Hematopoietic multipotent progenitor cell treated with erythropoietin and hydrocortisone succinate and interleukin-3 and kit ligand, for 6 days (in vitro differentiated cells): ENCODE measurements at places on chromosomes 13 and 19.

- DNase-seq: no peak
Measured at GRCh38 chr13:60514891-60515290, 117.9 kb downstream of the TDRD3 start.

DNA sequence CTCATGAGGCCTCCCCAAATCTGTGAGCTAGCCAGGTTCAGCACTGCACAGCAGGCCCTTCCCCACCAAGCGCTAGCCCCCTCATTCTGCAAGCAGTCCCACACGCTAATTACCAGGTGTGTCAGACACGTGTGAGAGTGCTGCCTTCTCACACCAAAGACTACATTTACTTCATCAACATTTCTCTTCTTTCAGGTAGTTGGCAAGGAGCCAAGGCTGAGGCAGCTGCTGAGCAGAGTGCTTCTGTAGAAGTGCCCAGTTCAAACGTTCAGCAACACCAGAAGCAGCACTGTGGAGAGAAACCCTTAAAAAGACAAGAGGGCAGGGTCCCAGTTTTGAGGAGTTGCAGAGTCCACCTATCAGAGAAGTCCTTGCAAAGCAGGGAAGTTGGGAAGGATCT lies 6.4 kb downstream of the ZNF773 start:
- DNase-seq: no peak

- DNase-seq: no peak
Measured at GRCh38 chr13:106372199-106373155, 163.0 kb downstream of the EFNB2 start.

DNA sequence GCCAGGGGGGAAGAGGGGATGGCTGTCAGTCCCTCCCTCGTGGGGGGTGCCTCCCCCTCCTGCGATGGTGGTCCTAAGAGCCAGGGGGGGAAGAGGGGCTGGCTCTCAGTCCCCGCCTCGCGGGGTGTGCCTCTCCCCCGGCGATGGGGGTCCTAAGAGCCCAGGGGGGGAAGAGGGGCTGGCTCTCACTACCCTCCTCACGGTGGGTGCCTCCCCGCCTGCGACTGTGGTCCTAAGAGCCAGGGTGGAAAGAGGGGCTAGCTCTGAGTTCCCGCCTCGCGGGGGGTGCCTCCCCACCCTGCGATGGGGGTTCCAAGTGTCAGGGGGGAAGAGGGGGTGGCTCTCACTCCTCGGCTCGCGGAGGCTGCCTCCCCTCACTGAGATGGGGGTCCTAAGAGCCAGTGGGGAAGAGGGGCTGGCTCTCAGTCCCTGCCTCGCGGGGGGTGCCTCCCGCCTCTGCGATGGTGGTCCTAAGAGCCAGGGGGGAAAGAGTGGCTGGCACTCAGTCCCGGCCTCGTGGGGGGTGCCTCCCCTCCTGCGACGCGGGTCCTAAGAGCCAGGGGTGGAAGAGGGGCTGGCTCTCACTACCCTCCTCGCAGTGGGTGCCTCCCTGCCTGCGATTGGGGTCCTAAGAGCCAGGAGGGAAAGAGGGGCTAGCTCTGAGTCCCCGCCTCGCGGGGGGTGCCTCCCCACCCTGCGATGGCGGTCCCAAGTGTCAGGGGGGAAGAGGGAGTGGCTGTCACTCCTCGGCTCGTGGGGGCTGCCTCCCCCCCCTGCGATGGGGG lies 2325.6 kb upstream of the PCDH20 start:
- no peak for DNase-seq

GRCh38 chr13:42364613-42365000 lies 92.7 kb downstream of the AKAP11 start:
- no peak for DNase-seq

DNA sequence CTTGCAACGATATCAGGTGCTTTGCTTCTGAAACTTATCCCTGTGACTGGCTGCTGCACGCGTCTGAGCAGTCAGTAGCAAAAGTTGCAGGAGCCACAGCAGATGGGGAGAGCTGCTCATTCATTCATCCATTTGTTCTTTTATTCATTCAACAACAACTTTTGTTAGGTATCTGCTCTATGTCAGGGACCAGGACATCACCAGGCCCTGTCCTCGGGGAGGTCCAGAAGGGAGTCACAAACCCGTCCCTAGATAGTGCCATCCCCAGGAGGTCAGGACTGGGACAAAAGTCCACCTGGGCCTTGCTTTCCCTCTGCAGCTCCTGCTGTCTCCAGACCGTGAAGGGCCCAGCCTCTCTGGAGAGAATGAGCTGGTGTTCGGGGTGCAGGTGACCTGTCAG lies 2.6 kb downstream of the ARHGAP33 start:
- no peak for DNase-seq

GRCh38 chr13:89968470-89968869 lies 1379.0 kb upstream of the MIR17HG start:
- DNase-seq: peak; percentile 5

- DNase-seq: no peak
Measured at GRCh38 chr13:103243495-103243894, 177.3 kb upstream of the SLC10A2 start.

DNA sequence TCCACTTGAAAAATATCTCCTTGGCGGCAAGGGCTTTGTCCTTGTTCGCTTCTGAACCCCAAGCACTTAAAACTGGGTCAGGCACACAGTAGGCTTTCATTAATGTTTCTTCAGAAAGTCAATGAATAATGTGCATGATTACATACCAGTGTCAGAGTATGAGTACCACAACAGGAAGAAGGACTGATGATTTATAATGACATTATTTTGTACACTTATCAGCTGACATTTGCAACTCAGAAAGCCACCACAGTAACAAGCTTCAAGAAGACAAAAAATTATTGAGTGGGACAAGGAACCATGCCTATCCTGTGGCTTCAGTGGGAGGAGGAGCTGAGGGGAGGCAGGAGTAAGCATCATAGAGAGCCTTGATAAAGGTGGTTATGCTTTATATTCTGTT lies 10.0 kb downstream of the POLR1D start:
- DNase-seq: no peak

GRCh38 chr13:99987154-99988019 lies 5.8 kb downstream of the ZIC2 start:
- peak; percentile 3 for DNase-seq

GRCh38 chr19:19628501-19629134 lies 598 bp upstream of the LPAR2 start:
- peak; percentile 26 for DNase-seq

DNA sequence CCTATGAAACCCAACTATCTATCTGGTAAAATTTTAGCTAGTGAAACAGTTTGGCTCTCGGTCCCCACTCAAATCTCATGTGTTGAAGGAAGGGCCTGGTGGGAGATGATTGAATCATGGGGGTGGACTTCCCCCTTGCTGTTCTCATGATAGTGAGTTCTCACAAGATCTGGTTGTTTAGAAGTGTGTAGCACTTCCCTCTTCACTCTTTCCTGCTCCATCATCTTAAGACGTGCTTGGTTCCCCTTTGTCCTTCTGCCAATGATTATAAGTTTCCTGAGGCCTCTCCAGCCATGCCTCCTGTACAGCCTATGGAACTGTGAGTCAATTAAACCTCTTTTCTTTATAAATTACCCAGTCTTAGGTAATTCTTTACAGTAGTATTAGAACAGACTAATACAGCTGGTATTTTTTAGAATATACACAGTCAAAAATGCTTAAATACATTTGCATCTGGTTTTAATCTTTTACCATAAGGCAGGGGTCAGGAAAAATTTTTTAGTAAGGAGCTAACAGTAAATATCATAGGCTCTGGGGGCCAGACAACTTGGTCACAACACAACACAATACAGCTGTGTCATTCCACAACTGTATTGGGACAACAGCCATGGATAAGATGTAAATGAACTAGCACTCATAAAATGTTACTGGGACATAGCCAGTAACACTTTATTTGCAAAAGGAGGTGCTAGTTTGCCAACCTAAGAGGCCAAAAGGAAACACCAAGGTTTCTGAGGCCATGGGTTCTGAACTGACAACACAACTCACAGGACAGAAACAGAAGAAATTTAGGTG lies 24.3 kb downstream of the DZIP1 start:
- no peak for DNase-seq

DNA sequence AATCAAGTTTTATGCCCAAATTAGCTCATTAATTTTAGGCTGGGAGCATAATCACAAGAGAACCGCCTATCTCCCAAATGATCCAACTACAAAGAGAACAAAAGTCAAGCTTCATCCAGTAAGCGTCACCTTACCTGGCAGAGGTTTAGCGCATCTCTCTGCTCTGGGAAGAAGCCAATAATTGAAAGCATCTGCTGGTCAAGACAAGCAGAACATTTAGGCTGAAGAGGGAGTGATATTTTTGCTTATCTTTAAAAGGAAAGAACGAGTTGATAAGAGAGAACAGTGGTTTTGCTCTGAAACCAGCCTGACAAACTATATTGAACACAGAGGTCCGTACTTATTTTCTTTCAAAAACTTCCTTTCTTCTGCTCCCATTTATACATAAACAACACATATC lies 242.1 kb downstream of the ENOX1 start:
- DNase-seq: no peak

GRCh38 chr13:22091222-22091970 lies 420.5 kb downstream of the FGF9 start:
- DNase-seq: no peak

DNA sequence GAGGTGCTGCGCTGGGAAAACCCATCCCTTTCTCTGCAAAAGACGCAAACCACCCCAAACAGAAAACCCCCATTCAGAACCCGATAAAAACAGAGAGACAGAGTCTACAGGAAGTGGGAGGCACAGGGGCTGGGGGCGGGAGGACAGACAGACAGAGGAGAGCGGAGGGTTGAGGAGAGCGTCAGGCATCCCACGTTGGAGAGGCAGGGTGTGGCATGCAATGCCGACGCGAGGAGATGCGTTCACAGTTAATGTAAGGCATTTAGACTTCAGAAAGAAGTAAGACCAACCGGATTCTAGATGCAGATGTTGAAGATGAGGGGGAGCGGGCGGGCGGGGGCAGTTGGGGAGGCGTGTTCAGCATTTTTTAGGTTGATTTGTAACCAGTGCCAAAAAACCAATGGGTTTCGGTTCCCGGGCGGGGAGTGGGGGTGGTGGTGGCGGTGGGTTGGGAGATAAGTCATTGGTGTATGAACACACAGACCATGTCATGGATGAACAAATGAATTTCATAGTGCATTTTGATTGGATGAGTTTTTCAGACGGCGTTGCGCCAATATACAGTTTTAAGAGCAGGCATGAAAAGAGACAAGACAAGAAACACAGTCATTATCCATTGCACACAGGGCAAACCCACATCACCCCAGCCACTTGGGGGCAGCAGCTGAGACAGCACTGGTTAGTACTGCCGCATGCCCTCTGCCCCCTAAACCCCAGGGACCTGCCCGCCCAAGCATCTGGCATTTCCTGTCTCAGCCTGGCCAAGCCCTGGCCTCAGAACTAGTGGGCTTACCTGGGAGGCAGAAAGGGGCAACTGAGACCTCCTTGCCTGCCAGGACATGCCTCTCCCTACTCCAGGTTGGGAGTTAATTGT lies 91.3 kb downstream of the IER2 start:
- DNase-seq: peak; percentile 24

GRCh38 chr13:97329331-97329730 lies 104.6 kb upstream of the RAP2A start:
- peak; percentile 45 for DNase-seq

- peak; percentile 85 for DNase-seq
Measured at GRCh38 chr19:45117167-45117594, 24.2 kb downstream of the PPP1R37 start.

DNA sequence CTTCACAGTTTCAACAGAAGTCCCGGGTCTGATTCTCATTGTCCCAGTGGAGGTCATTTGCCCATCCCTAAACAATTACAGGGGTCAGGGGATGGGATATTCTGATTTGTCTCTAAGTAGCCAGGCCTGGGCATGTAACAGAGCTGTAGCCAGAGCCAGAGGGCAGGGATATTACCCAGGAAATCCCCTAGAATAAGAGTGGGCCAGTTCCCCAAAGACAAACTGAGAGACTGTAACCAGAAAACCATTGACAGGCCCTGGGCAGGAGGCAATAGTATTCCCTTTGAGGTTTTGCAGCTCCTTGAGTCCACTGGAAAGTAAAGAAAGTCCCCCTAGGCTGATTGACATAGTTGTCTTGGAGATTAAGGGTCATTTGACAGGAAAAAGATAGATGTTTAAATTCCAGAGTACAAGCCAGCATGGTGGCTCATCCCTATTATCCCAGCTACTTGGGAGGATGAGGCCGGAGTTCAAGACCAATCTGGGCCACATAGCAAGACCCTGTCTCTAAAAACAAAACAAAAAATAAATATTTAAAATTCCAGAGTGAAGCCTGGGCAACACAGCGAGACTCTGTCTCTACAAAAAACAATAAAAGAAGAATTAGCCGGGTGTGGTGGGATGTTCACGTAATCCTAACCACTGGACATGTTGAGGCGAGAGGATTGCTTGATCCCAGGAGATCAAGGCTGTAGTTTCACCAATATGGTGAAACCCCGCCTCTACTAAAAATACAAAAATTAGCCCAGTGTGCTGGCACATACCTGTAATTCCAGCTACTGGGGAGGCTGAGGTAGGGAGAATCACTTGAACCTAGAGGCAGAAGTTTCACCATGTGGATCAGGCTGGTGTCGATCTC lies 1.9 kb upstream of the SDHAF1 start:
- DNase-seq: no peak

DNA sequence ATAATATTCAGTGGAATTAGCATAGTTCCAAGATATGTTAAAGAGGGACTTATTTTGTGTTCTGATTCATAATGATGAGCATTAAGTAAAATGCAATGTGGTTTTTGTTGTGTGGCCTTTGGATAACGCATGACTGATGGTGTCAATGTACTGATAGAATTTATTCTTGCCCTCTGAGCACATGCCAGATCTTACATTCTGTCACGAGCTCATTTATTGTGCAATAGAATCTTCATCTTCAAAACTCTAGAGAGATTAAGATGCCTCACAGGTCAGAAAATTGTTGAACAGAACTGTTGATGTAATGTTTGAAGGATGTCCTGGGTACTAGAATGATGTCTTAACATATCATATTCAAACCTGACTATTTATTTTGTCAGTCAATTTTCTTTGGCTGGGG lies 148.0 kb upstream of the HTR2A start:
- no peak for DNase-seq

DNA sequence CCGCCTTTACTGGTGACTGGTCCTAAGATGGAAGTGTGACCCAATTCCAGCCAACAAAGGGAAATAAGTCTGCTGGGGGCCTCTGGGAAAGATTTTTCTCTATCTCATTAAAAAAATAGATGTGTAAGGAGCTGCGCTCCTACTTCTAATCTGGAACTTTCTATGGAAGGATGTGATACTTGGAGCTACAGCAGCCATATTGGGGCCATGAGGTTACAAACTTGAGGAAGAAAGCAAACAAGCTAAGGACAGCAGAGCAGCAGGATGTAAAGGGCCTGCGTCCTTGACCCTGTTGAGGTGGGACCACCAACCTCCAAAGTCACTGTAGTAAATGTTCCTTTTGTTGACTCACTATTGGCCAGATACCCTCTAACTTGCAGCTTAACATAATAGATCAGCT lies 7.5 kb downstream of the GPR42 start:
- no peak for DNase-seq

- DNase-seq: no peak
Measured at GRCh38 chr13:28340272-28340793, 154.6 kb downstream of the FLT1 start.
